RWPE1 (cell line): ENCODE measurements at places on chromosomes 6 and 20.

DNA sequence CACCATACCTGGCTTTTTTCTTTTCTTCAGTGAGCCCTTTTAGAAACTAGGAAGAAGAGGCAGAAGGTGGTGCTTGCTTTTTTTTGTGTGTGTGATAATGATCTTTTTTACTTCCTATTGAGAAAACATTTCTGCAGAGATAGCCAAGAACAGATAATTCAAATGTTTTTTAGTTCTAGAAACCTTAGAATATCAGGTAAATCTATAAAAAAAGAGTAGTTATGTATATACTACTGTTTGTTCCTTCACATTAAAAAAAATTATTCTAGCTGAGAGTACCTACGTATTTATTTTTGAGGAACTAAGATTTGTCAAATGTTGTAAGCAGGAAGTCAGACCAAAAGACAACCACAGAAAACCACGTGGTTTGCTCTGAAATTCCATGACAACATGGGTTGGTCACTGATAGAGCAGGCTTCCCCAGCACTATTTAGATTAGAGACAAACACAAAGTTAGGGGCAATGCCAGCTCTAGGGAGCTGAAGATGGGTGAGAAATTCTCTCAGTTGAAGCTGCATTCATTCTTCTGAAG, 12.8 kb downstream of the STK4 start:
- no peak for DNase-seq

DNA sequence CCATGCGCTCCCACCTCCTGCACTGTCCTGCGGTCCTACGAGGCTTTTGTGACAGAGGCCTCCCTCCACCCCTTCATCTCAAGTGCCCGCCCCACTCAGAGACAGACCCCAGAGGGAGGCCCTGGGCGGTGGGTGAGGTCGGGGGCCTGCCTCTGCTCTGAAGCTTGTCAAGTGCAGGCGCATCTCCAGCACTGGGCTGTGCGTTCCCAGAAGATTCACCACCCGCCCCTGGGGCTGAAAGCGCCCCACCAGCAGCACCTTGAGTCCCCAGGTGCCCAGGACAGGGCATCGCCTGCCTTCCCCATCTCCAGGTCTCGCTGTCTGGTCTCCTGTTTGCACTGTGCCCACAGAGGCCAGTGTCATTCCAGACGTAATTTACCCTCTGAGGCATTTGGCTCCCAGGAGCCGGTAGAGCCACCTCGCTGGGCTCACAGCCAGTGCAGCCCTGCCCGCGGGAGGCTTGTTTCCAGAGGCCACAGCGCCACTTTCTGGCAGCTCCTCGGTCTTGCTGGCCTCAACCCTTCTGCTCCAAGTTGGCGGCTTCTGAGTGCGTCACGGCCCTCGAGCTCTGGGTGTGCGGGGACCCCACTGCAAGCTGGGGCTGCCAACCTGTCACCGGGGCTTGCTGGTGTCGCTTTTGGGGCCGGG, 191.1 kb downstream of the TAF4 start:
- DNase-seq: peak; percentile 68

GRCh38 chr6:159913862-159914564, 23.2 kb downstream of the MAS1 start:
- DNase-seq: no peak

DNA sequence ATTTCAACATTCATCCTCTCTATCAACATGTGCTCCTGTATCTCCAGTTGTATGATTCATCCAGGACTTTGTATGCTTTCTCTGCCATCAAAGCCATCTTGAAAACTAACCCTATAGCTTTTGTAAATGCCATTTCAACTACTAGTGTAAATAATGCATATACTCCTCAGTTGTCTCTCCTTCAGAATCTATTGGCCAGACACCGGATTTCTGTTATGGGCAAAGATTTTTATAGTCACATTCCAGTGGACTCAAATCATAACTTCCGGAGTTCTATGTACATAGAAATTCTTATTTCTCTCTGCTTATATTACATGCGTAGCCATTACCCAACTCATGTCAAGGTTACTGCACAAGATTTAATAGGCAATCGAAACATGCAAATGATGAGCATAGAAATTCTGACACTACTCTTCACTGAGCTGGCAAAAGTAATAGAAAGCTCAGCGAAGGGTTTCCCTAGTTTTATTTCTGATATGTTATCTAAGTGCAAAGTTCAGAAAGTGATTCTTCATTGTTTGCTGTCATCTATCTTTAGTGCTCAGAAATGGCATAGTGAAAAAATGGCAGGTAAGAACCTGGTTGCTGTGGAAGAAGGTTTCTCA, 54.8 kb downstream of the PGM3 start:
- DNase-seq: no peak

- no peak for DNase-seq
These were observed 74.1 kb downstream of the FAM83B start for GRCh38 chr6:54920628-54921027.

- DNase-seq: no peak
These were observed 376.0 kb downstream of the SYNE1 start for GRCh38 chr6:152261179-152261578.

GRCh38 chr20:35559042-35559693, 17.3 kb downstream of the ERGIC3 start:
- no peak for DNase-seq

DNA sequence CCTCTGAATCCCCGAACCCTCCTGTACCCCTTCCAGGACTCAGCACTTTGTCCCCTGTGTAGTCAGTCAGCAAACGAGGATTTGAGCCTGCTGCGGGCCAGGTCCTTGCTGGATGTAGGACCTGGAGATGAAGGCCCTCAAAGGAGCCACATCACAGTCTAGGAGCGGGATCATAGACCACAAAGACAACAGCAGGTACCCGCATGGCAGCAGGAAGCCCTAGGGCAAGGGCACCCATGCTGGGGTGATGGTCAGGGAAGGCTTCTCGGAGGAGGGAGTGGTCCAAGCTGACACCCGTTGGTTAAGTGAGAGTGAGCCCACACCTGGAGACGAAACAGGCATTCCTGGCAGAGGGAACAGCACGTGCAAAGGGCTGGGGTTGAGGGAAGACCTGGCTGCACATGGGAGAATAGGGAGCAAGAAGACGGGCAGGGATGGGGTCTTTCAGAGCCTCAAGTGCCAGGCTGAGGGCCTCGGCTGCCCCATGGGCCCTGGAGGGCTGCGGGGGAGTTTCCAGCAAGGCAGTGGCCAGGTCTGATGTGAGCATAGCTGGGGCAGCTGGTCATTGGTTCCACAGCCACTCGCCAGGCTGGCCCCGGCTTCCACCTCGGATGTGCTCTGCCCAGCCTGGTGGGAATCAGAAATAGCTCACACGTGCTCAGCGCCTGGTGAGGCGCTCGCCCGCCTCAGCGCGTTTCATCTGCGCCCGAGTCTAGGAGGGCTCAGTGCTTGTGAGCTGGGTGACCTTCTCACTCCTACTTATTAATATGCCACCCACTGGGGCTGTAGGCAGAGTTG, 15.0 kb downstream of the DLGAP4 start:
- DNase-seq: no peak

DNA sequence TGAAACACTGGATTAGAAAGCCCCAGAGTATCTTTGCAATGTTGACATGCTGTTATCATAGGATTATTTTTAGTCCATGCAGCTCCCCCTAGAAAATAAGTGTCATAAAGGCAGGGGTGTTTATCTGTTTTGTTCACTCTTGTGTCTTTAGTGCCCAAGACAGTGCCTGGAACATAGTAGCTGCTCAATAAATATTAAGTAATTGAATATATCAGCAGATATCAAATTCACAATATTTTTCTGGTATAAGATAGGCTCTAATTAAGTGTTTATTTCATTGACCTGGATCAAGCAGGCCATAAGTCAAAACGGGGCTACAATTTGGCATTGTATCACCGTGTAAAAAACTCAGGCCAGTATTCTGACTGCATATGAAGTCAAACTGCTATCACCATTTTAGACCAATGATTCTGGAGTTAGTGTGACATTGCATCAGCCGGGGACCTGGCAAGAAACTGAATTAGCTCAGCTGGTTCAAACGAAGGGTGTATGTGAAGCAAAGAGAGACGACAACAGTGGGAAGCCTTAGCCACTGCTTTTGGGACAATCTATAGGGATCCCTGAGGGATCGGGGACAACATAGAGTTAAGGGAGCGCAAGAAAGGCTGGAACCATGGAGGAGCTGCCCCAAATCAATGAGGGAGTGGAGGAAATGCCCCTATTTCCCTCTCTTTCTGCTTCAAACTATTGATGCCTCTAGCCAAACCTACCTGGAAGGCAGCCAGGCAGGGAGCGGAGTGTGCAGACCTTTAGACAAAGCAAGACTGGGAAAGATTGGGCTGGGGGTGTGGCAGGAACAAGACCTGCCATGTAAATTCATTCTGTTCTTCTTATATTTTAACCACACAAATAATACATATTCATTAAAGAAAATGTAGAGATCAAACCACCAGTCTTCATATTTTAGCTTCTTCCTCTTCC, 112.2 kb downstream of the PLEKHG1 start:
- no peak for DNase-seq

DNA sequence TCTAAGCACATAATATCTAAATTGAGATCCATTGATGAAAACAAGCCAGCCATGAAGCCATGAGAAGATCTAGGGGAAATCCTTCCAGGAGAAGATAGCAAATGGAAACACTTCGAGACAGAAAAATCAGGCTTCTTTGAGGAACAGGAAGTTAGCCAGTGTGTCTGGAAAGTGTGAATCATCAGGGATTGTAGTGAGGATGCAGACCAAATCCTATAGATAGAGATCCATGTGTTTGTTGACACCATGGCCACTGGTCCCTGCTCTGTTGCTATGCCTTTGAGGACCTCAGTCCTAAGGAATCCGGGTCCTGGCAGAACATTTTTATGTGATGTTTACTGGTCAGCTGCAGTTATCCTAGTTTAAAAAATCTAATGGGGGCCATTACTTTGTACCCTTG, 6.6 kb upstream of the ELOVL2 start:
- no peak for DNase-seq

GRCh38 chr6:110541701-110542309, 65.4 kb upstream of the SLC22A16 start:
- no peak for DNase-seq

DNA sequence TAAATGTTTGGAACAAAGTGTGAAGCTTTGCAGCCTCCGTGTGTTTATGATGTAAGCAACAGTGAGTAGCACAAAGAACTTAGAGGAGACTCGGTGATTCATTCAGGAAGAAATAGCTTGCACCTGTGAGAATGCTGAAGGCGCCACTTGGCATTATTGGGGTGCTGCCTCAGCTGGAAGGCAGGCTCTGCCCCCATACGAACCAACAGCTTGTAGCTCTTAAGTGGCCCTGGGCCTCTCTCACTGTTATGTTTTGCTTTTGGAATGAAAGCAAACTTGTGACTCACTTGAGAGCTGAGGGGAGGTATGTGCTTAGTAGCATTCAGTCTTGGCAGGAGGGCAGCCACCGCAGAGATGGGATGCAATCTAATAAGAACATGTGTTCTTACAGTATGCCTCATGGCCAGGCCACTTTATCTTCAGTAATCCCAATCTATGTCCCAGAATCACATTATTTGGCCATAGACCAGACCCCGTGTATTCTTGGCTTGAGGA, 310.7 kb downstream of the EYA4 start:
- peak; percentile 16 for DNase-seq

DNA sequence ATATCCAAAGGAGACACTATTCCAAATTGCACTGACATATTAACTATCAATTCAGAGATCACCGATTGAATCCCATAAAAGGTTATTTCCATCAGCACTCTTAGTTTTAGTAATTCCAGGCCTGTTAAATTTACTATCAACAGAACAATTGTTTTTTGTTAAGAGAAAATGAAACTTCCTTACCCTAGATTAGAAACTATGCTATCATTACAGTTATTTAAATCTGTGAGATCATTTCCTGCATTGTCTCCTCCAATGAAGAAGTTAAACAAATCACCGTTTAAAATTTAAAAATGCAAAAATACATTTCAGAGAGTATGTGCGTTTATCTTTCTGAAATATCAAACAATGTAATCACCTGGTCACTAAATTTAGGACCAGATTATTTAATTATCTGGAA, 57.5 kb downstream of the HIVEP2 start:
- no peak for DNase-seq

GRCh38 chr20:8408587-8409307, 276.7 kb downstream of the PLCB1 start:
- no peak for DNase-seq

DNA sequence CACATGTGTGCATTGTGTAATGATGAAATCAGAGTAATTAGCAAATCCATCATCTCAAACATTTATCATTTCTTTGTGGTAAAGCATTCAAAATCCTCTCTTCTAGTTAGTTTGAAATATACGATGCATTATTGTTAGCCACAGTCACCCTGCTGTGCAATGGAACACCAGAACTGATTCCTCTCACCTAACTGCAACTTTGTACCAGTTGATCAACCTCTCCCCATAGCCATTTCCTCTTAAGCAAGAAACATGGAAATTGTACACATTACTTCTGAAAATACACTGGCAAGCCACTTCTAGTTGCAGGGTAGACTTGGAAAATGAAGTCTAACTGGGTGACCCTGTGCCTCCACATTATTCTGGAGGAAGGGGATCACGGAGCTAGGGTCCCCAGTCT, 58.1 kb upstream of the ESR1 start:
- DNase-seq: no peak

DNA sequence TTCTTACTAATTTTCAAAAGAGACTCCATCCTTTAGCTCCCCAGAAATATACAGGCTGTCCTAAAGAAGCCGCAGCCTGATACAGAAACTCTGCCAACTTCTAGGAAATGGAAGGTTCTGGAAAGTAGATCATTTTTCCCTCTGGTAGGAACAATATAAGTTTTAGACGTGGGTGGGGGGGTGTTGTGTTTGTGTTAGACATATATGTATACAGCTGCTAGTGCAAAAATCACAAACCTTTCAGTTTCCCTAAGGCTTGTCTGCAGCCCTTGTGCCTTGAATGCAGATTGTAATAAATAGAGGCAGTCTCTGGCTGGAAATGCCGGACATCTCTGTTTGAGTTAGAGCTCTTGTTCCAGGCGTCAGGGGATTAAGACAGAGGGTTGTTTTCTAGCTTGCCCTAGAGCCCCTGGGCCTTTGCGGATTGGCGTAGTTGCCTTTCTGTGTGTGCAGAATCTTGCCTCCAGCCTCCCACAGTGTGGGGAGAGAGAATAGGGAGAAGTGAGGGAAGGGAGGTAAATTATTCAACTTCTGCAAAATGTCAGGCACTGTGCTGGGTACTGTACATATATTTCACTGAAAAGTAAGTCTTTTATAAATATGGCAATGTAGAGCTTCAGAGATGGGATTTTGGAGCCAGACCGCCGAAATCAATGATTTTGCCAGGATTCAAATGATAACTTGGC, 269.7 kb downstream of the PRL start:
- no peak for DNase-seq

- no peak for DNase-seq
These were observed 220.3 kb upstream of the SNX9 start for GRCh38 chr6:157602521-157603295.

DNA sequence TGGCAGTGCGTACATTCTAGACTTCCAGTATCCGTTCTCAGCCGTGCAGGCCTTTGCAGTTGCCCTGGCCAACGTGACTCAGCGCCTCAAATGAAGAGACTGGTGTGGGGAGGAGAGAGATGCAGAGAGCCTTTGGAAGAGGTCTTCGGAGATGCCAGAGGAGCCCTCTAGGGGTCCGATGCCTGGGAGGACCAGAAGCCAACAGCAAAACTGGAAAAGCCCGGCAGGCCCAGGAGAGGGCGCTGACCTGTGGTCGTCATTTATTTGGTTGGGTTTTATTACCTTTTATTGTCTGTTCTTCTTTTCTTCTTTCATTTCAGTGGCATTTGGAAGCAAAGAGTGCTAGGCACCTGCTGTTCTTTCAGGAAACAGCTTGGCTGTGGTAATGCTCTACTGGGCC, 53.3 kb upstream of the TMEM181 start:
- no peak for DNase-seq
